Neural cell (in vitro differentiated cells): ENCODE measurements at places on chromosomes 12 and 14. TPM values are rescaled to one million over a fixed set of nuclear protein-coding genes. Genes with fewer than 3 reads are reported as not detected.

The CLEC4A gene
- 4.1 and 8.0 TPM in 2 replicates for polyA plus RNA-seq

The KLRG1 gene
- polyA plus RNA-seq, result 3.4 and 4.7 TPM in 2 replicates

The RBP5 gene
- polyA plus RNA-seq, result 1.9 TPM in 1 of 2 replicates, not detected in the other

The CCDC175 gene
- 0.11 TPM in 1 of 2 replicates, not detected in the other for polyA plus RNA-seq

The NYNRIN gene
- 5.7 and 9.1 TPM in 2 replicates for polyA plus RNA-seq

The LTB4R gene
- polyA plus RNA-seq, result 4.3 and 5.2 TPM in 2 replicates

The PTPN6 gene
- polyA plus RNA-seq, result not detected in 2 replicates

The BMAL2 gene
- 9.8 and 11.3 TPM in 2 replicates for polyA plus RNA-seq

The C12orf54 gene
- not detected in 2 replicates for polyA plus RNA-seq

The NGB gene
- polyA plus RNA-seq, result 0.87 and 2.5 TPM in 2 replicates

The ANKRD52 gene
- polyA plus RNA-seq, result 7.3 and 8.3 TPM in 2 replicates

The SLC4A8 gene
- polyA plus RNA-seq, result 34.5 and 37.8 TPM in 2 replicates

The HOXC9 gene
- not detected in 2 replicates for polyA plus RNA-seq

The PMCH gene
- polyA plus RNA-seq, result not detected in 2 replicates

The ISM2 gene
- polyA plus RNA-seq, result 1.4 and 2.7 TPM in 2 replicates

The RNASE3 gene
- polyA plus RNA-seq, result not detected in 2 replicates

The NEUROD4 gene
- polyA plus RNA-seq, result not detected in 2 replicates

The CLMN gene
- 0.57 and 1.4 TPM in 2 replicates for polyA plus RNA-seq

The TSPAN8 gene
- not detected in 2 replicates for polyA plus RNA-seq

The HHIPL1 gene
- 0.04 and 0.47 TPM in 2 replicates for polyA plus RNA-seq

The FAM222A gene
- 6.4 and 8.5 TPM in 2 replicates for polyA plus RNA-seq

The DTX1 gene
- 30.7 and 42.8 TPM in 2 replicates for polyA plus RNA-seq

The VDR gene
- polyA plus RNA-seq, result not detected in 2 replicates

The HOXC13 gene
- not detected in 2 replicates for polyA plus RNA-seq

The KRT79 gene
- polyA plus RNA-seq, result not detected in 2 replicates

The HOXC6 gene
- not detected in 2 replicates for polyA plus RNA-seq

The FGF6 gene
- polyA plus RNA-seq, result not detected in 2 replicates
